ENCODE measurements at places on chromosomes 4 and X.

DNA sequence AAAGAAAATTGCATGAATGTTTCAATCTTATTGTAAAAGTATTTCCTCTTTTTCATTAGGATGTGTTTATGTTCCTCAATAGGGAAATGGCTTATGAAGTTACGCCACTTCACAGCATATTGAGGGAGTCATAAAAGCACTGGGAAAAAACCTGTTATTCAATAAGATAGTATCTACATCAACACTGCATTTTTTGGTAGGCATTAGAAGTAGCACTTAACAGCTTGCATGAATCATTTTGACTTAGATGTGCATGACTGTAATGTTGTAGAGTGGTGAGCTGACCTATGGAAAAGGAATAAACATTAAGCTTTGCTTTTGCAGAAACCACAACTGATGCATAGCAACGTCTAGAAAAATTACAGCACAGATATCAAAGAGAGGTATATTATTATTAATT, 111.2 kb upstream of the GRXCR1 start:
- no peak for DNase-seq

DNA sequence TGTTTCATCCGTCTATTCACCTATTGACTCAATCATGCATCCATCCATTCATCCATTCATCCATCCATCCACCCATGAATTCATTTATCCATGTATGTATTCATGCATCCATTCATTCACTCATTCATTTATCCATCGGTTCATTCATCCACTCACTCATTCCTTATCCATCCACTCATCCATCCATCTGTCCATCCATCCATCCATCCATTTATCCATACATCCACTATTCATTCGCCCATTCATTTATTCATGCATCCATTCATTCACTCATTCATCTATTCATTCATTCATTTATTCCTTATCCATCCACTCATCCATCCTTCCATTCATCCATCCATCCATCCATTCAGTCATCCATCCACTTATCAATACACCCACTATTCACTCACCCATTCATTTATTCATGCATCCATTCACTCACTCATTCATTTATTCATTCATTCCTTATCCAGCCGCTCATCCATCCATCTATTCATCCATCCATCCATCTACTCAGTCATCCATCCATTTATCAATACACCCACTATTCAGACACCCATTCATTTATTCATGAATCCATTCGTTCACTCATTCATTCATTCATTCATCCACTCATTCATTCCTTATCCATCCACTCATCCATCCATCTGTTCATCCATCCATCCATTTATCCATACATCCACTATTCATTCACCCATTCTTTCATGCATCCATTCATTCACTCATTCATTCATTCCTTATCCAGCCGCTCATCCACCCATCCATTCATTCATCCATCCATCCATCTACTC, 11.2 kb downstream of the P2RY8 start:
- DNase-seq: no peak

DNA sequence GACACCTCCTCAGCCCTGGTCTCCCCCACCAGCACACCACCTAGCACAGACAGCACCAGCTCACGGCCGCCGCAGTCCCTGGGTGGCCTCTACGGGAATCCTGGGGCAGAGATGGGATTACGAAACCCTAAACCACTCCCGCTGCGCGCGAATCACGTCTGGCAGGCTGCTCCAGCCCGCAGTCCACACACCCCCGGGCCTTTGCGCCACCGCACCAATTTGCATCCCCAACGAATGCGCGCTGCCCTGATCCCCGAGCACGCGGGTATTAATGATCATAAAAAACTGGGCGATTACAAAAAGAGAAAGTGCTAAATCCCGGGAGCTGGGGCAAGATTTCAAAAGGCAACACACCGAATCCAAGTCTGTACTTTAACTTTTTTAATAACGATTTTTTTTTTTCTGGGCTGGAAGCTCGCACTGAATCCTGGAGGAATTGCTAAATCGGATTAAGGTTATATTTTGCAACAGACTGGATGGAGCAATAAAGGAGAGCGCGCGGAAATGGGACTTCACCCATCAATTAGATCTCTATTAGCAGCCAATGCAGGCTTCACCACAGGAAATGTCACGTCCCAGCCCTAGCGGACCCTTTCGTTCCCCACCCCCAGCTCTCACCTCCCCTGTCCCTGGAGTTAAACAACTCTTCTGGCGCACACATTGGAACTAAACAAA, 69.8 kb upstream of the TMEM33 start:
- DNase-seq: no peak

- no peak for DNase-seq
These were observed 8.9 kb downstream of the EIF4E start for GRCh38 chr4:98919996-98920395.

GRCh38 chr4:166896254-166896653, 338.0 kb downstream of the SPOCK3 start:
- no peak for DNase-seq

DNA sequence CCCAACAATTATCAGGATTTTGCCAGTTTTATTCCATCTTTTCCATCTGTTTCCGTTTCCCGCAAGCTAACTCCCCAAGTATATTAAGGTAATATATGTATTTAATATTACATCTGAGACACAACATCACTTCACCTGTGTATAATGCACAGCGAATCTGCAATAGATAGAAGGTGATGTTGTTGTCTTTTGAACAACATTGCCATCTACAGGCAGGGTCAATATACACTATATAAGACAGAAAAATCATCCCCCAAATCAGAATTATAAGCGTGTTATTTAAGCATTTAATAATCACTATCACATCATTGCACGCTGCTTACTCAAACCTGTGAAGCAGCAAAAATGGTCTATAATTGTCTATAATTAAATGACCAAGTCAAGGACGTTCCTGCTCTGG, 1115.5 kb downstream of the NLGN4X start:
- no peak for DNase-seq

DNA sequence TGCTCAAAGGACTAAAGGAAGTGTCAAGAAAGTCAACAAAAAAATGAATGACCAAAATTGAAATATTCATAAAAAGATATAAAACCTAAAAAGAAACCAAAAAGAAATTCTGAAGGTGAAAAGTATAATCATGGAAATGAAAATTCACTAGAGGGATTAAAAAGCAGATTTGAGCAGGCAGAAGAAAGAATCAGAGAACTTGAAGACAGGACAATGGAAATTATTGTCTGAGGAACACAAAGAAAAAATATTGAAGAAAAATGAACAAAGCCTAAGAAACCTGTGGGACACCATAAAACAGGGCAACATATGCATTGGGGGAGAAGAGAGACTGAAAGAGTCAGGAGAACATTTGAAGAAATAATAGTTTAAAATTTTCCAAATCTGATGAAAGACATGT, 9.9 kb upstream of the SPON2 start:
- no peak for DNase-seq
